Cortex of kidney (tissue), 1 donor: ENCODE measurements at places on chromosomes 1 and 21.

- no peak for DNase-seq
These were observed 4.7 kb upstream of the ZNF496 start for GRCh38 chr1:247336390-247336789.

GRCh38 chr1:224482619-224483018 lies 48.0 kb upstream of the WDR26 start:
- no peak for DNase-seq

GRCh38 chr1:28580722-28581530 lies 11.1 kb upstream of the RAB42 start:
- DNase-seq: no peak

GRCh38 chr1:23651069-23651808 lies 40.4 kb upstream of the RPL11 start:
- no peak for DNase-seq

- no peak for DNase-seq
These were observed 15.6 kb upstream of the CSF1 start for GRCh38 chr1:109894823-109895719.

DNA sequence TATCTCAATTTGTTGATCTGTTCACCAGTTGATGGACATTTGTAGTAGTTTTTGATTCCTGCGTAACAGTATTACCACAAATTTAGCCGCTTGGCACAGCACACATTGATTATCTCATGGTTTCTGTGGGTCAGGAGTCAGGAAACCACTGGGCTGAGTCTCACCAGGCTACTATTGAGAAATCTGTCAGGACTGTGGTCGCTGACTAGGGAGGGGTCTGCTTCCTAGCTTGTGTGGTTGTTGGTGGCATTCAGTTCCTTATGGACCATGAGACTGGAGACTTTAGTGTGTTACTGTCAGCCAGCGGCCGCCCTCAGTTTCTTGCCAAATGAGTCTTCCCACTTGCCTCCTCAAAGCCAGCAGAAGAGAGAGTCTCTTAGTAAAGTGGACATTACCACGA lies 9.8 kb downstream of the PEX14 start:
- DNase-seq: no peak

GRCh38 chr1:93722081-93723031 lies 40.7 kb upstream of the BCAR3 start:
- DNase-seq: no peak

DNA sequence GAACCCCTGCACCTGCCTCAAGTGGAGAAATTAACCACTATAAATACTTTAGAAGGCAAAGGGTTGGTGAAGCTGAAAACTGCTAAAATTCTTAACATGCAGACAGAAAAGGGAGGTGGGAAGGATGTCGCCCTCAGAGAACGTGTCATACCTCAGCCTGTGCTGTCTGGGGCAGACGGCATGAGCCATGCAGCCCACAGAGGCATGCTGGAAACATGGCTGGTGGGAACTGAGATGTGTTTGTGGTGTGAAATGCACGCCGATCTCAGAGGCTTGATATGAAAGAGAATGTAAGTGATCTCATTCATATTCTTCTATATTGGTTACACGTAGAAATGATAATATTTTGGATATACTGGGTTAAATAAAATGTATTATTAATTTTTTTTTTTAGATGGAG lies 16.3 kb downstream of the AGPAT3 start:
- no peak for DNase-seq
